ENCODE measurements at places on chromosomes 16 and 17.
A peak's percentile ranks its signal among the peaks of the same experiment; 100 is the strongest.

- no peak for DNase-seq
These were observed 13.4 kb upstream of the RFFL start for GRCh38 chr17:35076874-35077273.

- DNase-seq, result no peak
These were observed 717 bp downstream of the CYBA start for GRCh38 chr16:88649924-88650748.

DNA sequence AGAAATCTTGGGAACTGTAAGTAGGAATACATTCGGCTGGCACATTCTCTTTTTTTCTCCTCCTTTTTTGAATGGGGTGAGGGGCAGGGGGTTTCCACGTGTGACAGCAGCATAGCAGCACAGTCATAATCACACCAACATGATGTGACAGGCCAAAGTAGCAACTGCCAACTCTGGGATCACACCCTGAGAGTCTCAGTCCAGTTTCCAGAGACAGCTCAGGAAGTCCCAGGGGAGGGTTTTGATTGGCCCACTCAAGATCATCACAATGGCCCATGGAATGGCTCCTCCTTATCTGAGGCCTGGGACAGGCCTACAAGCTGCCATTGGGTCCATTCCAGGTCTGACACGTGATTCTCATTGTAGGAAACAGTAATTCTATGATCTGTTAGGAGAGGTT is 207.1 kb upstream of the ASIC2 start:
- no peak for DNase-seq

DNA sequence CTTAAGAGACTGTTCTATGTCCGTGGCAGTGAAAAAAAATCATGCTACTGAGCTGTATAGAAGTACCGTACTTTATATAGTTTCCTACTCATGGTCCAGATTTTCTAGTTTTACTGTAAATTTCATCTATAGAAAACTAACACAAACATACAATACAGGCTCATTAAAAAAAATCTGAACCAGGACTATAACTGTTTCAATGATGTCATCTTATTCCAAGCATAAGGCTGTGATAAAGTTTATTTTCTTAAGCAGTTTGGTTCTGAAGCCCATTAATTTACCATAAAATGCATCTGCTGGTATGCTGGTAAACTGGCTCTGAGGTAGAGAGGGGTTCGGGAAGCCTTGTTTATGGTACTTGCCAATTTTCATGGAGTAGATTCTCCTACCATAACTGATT is 16.7 kb upstream of the NETO2 start:
- DNase-seq, result no peak

- DNase-seq, result no peak
These were observed 188.1 kb upstream of the ZNF469 start for GRCh38 chr16:88194397-88195268.

DNA sequence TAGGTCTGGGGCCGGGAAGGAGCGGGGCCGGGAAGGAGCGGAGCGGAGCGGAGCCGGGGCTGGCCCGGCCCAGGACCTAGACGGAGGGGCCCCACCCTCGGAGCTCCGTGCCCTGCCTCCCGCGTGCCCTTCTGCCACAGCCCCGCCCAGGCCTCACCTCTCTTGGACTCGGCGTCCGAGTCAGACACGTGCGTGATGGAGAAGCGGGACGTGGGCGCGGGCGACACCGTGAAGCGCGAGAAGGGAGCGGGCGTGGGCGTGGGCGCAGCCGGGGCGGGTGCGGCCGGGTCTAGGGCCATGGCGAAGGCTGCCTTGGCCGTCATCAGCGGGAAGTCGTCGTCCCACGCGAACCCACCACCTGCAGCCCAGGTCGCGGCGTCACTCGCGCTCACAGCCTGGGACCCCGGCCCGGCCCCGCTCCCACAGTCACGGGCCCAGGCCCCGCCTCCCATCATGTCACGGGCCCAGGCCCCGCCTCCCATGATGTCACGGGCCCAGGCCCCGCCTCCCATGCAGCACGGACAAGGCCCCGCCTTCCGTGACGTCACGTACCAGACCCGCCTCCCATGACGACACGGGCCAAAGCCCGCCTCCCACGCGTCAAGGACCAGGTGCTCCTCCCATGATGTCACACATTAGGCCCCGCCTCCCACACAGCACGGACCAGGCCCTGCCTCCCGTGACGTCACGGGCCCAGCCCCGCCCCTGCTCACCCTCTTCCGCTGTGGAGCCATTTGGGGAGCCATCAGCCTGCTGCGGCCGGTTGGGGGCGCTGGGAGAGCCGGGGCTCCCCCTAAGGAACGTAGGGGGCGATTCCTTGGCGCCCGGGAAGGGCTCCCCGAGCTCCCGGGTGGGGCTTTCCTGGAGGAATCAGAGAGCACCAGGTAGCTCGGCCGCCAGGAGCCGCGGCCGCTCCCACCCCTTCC is 45.8 kb upstream of the PVALEF start:
- peak; percentile 43 for DNase-seq

GRCh38 chr16:81448154-81449131 is 3.8 kb downstream of the CMIP start:
- no peak for DNase-seq

DNA sequence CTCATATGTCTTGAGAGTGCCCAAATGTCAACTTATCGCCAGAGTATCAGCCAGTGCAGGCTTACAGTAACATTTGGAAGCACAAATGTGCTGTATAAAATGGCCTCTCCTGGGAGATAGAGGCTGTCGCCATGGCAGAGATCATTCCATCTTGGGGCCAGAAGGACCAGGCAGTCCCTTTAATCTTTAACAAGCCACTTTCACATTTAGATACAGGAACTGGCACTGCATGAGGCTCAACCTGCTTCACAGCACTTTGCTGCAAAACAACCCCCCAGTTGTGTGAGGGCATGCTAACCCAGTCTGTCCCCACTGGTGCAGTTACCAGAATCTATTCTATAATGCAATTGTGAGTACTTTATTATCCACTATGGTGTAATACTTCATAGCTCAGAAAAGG is 4.7 kb upstream of the RFFL start:
- no peak for DNase-seq

DNA sequence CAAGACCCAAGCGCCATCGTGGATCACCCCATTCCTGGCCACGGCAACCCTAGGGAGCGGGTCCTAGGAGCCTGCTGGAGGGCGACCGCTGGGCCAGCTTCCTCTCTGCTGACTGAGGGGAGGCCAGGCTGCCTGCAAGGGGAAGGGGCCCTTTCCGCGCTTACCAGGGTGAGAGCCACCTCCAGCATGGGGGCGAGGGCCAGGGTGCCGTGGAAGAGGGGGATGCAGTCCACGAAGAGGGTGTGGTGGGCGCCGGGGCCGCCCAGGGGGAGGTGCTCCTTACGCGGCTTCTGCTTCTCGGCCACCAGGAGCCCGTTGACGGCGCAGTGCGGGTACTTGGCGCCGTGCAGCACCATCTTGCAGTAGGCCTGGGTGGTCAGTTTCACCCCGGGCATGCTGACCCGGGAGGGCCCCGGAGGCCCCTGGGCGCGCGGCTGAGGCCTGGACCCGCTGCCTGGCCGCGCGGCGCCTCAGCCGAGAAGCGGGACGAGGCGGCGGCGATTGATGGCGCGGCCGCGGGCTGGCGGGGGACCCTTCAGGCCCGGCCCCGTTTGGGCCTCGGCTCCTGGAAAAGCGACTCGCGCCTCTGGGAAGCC is 345 bp downstream of the EMC8 start:
- DNase-seq, result no peak

DNA sequence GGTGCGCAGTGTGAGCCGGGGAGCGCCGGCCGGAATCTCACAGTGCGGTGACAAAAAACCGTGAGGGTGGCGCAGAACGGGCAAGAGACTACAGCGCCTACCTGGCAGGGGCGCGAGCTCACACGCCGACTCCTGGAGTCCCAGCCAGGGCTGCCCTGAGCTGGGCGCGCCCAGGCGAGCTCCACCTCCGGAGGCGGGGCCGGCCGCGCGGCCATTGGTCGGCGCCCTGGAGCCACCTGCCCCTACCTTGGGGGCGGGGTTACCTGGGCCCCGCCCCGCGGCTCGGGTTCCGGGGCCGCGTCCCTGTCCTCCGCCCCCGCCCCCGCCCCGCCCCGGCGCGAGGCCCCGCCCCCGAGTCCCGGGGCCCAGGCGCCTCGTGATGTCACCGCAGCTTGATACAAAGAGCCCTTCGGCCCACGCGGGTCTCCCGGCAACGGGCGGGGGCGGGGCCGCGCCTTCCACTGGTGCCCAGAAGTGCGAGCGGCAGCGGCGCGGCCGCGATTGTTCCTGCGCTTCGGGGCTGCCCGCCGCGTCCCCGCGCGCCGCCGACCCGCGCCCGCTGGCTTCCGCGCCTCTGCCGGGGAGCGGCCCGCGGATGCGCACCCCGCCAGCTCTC is 96.3 kb downstream of the RAB11FIP4 start:
- DNase-seq, result peak; percentile 75

DNA sequence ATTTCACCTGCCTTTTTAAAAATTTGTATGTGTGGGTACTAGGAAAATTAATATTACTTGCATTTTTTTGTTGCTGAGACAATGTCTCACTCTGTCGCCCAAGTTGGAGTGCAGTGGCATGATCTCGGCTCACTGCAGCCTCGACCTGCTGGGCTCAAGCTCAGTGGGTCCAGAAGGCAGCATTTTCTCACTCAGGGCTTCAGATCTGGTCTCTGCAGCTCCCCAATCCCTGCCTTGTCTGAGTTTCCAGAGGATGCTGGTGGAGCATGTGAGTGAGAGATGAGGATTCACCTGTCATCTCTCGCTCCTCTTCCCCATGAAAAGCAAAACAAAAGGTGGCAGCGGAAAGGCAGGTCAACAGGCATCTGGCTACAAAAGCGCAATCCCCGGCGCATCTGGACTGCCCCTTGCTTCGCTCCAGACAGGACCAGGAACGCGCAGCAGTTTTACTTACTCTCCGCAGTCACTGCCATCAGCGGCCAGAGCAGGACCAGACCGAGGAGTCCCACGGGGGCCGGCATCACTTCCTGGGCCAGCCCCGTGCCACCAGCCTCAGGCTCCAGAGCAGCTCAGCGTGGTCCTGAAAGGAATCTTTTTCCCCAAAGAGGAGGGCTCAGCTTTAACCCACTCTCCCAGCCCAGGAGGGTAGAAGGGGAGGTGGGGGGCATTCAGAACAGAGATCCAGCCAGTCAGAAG is 59.9 kb downstream of the LITAF start:
- no peak for DNase-seq

DNA sequence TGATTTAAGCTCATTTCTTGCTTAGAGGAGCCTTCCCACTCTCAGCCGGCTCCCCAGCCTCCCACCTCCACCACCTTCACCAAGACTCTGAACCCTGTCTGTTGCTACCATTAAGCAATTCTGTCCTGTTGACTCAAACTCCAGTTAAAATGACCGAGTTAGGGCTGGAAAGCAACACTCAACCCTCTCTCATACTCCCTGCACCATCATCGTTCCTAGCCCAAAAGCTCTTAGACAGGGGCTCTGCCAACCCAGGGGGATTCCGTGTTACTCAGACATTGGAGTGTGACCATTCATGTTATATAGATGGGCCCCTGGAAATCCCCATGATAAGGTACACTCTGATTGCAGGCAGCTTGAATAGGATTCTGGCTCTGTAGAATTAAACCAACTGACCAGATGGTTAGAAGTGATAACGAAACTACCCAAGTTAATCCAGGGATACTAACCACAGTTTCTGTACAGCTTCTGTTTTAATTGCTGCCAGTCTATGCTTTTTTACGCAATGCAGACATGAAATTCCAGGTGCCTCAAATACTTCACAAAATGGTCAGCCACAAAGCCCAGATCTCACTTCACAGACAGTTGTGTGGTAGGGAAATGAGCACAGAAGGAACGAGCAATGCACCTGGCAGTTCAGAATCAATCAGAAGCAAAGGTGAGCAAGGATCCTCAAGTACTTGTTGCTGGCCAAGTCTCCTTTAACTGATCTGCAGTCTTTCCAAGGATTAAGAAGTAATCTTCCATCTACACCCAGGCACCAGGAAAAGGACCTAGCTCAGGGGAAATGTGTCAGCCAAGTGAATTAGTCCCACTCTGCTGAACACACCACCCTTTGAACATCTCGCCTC is 2.1 kb downstream of the SSTR2 start:
- DNase-seq, result no peak

GRCh38 chr16:13571036-13571435 is 348.9 kb upstream of the ERCC4 start:
- DNase-seq, result no peak

DNA sequence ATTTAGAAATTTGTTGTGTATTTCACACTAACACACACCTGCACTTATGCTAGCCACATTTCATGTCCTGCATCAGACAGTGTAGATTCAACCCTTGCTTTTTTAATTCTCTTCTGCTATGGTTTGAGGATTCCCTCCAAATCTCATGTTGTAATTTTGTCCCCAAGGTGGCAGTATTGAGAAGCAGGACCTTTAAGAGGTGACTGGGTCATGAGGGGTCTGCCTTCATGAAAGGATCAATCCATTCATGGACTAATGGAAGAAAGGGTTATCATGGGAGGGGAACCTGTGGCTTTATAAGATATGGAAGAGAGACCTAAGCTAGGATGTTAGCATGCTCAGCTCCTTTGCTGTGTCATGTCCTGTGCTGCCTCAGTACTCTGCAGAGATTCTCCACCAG is 1032.2 kb downstream of the CDH11 start:
- DNase-seq, result peak; percentile 42

DNA sequence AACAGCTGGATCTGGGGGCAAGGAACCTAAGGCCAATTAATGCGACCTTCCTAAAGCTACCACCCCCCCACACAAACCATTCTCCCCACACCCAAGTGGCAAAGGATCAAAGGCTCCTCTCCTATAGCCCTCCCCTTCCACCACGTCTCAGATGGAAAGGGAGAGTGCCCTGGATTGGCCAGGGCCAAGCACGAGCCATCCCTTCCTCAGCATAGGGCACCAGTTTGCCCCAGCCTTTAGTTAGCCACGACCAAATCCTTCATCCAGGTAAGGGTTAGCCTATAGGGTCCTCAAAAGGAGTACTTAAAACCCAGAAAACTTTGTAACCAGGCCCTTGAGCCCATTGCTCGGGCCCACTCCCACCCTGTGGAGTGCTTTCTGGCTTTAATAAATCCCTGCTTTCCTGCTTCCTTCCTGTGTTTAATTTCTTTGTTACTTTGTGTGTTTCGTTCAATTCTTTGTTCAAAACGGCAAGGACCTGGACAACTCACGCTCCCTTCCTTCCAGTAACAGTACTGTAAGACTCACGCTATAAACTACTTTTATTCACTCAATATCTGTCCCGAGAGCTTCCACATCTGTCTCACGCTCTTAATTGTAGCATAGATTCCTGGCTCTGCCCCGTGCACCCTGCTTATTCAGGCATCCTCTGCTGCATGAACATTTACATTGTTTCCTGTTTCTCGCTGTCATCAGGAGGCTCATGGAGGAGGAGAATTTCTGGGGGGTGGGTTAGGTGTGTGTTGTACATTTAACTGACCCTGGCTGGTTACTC is 62.3 kb downstream of the TNFRSF13B start:
- no peak for DNase-seq

GRCh38 chr16:84599521-84600202 is 18.2 kb downstream of the COTL1 start:
- DNase-seq, result peak; percentile 92

- no peak for DNase-seq
These were observed 140.6 kb upstream of the NUDT7 start for GRCh38 chr16:77581706-77582105.

GRCh38 chr16:20181416-20181815 is 107.7 kb upstream of the GPR139 start:
- DNase-seq, result no peak

GRCh38 chr17:51060396-51060795 is 60.3 kb downstream of the SPAG9 start:
- no peak for DNase-seq

- DNase-seq, result no peak
These were observed 115.9 kb upstream of the CDH13 start for GRCh38 chr16:82510789-82511305.

GRCh38 chr17:28527859-28528258 is 21.7 kb downstream of the FOXN1 start:
- DNase-seq, result no peak

GRCh38 chr17:19304209-19304608 is 58.3 kb downstream of the B9D1 start:
- DNase-seq, result no peak

- no peak for DNase-seq
These were observed 634 bp upstream of the NATD1 start for GRCh38 chr17:21253646-21254441.
